Midbrain (tissue), 1 donor: ENCODE measurements at places on chromosomes 13 and 19.

DNA sequence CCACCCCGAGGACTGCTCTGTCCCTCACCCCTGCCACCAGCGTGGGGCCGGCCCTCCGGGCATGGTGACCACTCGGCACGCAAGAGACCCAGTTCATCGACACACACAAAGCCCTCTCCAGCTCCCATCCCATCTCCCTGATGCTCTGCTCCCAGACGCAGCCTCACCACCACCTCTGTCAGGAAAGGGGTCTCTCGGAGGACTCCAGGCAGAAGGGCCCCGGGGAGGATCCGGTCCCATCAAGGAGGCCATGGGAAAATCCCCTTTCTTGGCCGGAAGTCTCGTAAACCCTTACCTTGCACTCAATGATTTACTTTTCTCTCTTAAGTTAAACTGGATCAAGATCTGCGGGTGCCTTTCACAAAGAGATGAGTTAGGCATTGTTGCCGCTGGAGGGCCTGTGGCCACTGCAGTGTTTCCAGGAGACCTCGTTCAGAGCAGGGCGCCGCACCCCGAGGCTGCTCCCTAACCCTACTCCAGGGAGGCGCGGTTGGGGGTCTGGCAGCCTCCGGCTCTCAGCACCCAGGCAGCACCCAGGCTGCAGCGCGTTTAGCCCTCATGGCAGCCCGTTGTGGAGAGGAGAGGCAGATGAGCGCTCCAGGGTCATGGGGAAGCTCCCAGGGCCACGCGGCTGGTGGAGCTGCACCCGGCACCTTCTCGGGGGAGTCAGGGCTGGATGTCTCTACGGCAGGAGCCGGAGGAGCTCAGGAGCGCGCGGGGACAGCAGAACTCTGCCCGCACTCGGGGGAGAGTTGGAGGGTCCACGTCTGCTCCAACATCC lies 31.0 kb downstream of the C2CD4C start:
- DNase-seq, result no peak

- no peak for DNase-seq
Observed at GRCh38 chr19:1407528-1408299, at the start of gene DAZAP1. Gene DAZAP1, plus strand, starts transcription at chr19:1407586. Its CDS starts 188 bp downstream, at chr19:1407774.

DNA sequence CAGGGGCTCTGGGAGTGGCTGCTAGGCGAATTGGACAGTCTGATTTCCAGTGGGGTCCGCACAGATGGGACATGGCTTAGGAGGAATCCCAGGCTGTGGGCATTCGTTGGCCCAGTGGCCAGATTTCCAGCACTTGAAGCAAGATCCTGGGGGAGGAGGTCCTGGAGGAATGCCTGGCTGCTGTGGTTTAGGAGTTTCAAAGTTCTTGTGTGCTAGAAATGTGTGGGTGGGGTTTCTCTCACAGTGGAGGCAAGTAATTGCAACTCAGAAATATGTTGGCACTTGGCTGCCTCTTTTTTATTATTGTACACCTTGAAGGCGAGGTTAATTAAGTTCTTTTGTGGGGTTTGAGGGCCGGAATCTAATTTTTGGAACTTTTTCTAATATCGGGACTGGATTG lies 17.1 kb downstream of the IGFL3 start:
- DNase-seq, result no peak

DNA sequence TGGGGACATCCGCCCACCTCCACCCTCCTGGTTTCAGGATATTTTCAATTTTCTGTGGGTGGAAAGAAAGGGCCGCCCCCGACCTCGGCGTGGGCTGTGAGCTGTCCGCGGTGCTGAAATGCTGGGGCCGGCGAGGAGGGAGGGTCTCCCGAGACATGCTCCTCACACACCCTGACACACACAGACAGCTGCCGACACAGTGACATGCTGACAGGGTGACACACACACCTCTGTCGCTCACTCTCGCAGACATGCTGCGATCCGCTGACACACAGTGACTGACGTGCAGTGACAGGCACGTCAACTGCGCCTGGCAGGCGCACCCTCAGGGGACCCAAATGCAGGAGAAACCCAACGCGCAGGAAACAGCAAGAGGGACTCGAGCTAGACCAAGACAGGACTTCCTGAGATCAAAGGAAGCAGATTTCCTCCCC lies 25.1 kb upstream of the MEIS3 start:
- DNase-seq, result no peak

DNA sequence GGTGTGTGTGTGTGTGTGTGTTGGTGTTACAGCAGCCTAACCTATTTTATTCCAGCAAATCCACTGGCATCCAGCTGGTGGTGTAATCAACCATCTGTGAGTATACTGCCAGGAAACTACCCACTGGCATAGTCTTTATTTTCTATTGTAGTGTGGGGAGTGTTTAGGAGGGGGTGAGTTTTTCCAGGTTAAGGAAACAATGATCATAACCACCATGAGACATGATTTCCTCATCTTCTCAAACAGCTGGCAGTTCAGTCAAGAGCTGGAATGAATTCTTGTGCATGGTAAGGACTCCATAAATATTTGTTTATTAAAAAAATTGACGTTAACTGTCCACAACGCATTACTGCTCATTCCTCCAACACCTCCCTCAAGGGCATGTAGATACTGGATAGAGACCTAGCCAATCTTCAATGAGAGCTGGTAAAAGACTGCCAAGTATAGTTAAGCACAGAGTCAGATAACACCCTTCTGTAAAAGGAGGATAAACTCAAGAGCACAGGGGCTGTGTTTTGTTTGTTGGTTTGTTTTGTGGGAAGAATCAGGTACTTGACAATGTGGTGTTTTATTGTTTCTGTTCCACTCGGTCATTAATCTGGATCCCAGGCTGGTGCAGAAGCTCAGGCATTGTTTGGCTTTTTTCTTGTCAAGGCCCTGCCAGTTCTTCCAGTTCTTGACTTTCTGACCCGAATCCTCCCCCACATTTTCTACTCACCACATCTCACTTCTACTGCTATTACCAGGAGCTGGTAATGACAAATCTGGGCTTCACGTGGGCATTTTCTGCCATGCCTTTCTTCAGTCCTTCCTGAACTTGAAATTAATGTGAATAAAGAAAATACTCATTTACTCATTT lies 31.6 kb upstream of the SLC46A3 start:
- no peak for DNase-seq

DNA sequence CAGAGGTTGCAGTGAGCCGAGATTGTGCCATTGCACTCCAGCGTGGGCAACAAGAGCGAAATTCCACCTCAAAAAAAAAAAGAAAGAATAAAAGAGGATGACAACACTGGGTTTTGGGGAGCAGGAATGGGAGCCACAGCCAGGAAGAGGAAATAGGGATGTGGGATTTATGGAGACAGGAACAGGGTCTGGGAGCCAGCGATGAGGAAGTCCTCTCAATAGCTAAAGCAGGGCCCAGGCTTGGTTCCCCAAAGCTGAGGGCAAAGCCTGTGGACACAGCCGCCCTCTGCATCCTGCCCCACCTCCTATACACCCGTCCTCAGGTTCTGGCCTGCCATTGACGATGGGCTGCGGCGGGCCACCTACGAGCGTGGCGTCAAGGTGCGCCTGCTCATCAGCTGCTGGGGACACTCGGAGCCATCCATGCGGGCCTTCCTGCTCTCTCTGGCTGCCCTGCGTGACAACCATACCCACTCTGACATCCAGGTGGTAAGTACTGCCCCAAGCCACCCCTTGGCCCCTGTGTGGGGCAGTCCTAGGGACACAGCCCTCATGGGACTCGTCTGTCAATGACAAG lies 13.6 kb downstream of the HIPK4 start:
- DNase-seq, result no peak

- DNase-seq, result no peak
Observed at GRCh38 chr19:29810504-29810871, 1.3 kb upstream of the CCNE1 start.

DNA sequence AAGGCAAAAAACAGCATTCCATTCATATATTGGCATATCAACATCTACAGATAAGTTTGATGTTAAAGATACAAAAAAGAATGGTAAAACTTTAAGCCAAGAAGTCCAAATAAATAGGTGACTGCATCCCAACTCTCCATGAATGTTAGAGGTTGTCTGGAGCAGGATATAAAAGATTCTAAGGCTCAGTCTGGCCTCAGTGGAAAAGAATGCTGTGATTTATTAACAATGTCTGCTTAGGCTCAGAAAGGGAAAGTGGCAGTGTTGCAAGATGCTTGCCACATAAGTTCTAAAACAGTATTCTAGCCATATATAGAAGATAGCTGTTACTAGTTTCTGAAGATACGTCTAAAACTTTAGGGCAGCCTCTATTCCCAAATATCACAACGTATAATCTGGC lies 179.8 kb upstream of the NBEA start:
- no peak for DNase-seq

DNA sequence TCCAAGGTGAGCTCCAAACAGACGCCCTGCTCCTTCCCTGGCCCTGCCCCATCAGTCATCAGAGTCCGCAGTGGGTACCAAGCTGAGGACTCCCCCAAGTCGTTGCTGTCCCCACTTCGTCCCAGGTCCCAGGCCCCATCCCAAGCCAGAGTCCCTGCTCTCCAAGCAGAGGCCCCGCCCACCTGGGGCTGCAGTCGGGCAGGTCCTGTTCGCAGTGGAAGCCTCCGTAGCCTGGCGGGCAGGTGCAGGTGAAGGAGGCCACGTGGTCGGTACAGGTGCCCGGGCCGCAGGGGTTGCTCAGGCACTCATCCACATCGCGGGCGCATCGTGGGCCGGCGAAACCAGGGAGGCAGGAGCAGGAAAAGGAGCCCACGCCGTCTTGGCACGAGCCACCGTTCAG lies 19.4 kb downstream of the NOTCH3 start:
- no peak for DNase-seq

DNA sequence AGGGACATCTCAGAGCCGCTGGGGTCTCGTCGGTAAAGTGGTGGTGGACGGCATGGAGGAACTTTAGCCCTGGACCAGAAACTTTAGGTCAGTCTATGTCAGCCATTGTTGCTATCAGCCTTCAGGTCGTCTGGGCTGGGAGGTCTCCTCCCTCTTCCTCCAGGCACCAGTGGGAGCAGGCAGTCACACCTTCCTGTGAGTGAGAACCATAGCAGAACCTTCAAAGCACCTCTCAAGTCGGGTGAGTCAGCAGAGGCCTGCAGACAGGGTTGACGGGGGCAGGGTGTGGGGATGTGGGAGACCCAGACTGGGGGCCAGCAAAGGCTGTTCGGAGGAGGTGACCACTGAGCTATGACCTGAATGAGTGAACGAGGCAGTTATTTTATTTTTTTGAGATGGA lies 15.4 kb upstream of the SBNO2 start:
- DNase-seq, result no peak

GRCh38 chr13:32267836-32268439 lies 47.2 kb downstream of the ZAR1L start:
- DNase-seq, result no peak

- no peak for DNase-seq
Observed at GRCh38 chr19:55131421-55131820, 14.0 kb upstream of the PPP1R12C start.

DNA sequence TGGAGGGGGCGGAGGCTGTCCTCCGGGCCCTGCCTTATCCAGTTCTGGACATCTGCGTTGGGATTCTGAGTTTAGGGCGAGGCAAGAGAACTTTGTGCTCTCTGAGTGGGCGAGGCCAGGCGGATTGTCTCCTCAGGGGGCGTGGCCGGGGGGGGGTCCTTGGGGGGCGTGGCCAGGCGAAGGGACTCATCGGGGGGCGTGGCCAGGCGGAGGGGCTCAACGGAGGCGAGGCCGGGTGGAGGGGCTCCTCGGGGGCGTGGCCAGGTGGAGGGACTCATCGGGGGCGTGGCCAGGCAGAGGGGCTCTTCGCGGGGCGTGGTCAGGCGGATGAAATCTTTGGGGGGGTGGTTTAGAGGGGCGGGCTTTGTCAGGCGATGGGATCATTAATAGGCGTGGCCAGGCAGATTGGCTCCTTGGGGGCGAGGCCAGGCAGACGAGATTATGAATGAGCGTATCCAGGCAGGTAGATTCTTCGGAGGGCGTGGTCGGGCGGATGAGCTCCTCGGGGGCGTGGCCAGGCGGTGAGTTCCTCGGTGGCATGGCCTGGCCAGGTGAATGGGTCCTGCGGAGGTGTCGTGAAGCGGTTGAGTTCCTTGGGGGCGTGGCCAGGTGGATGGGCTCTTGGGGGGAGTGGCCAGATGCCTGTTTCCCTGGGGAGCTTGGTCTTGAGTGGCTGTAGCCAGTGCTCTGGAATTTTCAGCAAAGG lies 10.3 kb upstream of the CACNG7 start:
- DNase-seq, result no peak

GRCh38 chr19:7191946-7192691 lies 102.1 kb downstream of the INSR start:
- DNase-seq, result no peak

- DNase-seq, result no peak
Observed at GRCh38 chr13:111664696-111665095, 344.3 kb downstream of the TEX29 start.

GRCh38 chr19:50817941-50818858 lies 5.4 kb downstream of the KLK1 start:
- no peak for DNase-seq

DNA sequence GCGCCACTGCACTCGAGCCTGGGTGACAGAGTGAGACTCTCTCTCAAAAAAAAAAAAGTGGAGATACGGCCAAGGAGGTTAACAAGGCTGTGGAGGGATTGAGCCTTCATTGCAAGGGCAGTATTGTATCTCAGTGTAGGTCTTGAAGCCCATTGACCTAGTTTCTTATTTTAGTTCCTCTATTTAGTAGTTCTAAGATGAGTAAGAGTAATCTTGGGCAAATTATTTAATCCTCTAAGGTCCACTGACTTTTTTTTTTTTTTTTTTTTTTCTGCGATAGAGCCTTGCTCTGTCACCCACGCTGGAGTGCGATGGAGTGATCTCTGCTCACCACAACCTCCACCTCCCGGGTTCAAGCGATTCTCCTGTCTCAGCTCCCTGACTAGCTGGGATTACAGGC lies 14.3 kb upstream of the ILF3 start:
- DNase-seq, result no peak

DNA sequence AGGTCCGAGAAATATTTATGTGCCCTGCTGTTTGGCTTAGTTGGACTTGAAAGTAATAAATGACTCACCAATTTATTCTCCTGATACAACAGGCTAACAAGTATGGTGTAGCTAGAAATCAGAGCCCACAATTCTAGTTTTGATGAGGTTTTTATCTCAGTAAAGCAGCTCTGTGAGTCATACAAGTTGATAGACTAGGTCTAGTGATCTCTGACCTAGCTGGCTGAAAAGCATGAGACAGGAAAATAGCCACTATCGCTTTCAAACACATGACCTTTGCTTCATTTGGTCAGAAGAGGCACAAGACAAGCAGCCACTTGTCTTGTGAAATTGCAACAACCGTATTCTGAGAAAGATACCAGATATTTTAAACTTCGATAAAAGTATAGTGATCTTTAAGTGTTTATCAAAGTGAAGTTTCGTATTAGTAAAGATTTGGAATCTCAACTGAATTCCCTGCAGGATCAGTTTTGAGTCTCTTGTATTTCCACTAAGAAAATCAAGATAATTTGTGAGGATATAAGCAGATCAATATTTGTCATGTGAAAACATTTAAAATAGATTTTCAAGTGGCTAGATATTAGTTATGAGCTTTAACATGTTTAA lies 126.7 kb downstream of the MAB21L1 start:
- no peak for DNase-seq

GRCh38 chr19:2288818-2289713 lies 7.1 kb upstream of the PEAK3 start:
- DNase-seq, result no peak
